CD8-positive, alpha-beta memory T cell (primary cell): ENCODE measurements at places on chromosomes 5 and 9.

GRCh38 chr5:87413343-87413645 lies 564 bp upstream of the CCNH start:
- DNase-seq = no peak

DNA sequence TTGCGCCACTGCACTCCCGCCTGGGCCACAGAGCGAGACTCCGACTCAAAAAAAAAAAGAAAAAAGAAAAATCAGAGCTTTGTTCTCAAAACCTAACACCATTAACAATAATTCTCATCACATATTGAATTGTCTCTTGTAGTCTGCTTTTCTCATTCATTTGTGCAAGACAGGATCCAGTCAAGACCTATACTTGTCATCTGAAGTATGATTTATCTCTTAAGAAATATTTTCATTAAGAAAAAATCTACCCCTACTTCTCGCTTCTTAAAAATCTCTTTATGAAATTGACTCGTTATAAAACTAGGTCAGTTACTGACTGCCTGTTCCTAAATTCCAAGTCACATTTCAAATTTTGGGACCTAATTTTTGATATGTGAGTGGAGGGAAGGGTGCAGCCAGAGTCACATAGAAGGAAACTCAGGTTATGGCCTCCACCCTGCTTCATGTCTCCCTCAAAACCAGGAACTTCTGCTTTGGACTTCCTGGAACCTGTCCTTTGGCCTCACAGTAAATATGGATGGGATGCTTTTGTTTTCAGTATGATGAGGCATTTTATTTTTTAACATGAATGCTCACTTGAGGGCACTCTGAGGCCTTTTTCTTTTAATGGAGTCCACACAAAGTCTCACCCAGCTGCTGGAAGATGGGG lies 18.9 kb downstream of the ZNF169 start:
- DNase-seq = no peak

DNA sequence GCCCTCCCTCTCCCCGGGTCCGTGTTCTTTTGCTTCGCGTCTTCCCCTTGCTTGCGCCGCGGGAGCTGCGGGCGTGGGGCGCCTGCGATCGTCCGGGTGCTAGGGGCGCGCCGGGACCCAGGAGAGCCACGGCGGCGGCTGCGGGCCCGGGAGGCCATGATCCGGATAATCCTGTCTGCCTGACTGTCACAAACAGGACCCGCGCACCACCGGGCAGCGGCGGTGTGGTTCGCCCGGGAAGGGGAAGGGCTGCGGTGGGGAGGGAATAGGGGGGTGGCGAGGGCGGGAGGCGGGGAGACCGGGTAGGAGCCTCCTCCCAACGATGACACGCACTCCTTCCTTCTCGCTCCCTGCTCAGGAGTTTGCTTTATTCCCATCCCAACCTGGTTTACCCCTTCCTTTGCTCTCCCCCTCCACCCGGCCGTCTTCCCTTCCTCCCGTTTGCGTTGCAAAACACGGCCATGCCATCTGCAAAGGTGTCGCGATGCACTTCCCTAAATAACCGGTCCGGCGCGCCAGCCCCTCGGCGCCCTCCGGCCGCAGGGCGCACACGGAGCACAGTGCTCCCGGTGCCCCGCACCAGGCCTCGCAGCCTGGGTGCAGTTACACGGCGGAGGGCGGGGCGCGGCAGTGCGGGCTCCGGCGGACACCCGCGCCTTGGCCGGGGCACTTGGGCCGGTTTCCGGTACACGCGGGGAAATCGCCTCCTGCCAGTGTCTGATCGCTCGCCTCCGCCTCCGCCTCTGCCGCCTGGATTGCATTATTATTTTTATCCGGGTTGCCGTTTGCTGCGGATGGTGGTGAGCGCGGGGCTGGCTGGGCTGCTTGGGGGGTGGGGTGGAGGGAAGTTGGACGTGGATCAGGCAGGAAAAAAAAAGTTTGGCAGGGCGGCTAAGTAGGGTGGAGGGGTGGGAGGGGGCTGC lies 1.5 kb downstream of the SMARCA2 start:
- peak; percentile 59 for DNase-seq

DNA sequence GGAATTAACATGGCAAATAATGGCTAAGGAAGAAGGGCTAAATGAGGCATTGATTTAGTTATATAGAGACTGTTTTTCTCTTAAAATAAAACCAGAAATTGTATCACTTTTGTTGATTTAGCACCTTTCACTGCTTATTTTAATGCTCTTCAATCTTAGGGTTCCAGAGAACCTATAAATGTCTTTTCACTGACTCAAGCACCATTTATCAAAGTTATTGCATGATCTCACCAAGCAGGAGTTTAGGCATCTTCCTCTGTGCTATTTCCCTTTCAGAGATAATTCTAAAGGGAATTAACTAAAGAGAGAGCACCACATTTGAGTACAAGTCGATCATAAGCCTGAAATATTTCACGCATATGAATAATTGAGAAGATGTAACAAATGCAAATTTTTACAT lies 357.1 kb downstream of the CDH18 start:
- no peak for DNase-seq

DNA sequence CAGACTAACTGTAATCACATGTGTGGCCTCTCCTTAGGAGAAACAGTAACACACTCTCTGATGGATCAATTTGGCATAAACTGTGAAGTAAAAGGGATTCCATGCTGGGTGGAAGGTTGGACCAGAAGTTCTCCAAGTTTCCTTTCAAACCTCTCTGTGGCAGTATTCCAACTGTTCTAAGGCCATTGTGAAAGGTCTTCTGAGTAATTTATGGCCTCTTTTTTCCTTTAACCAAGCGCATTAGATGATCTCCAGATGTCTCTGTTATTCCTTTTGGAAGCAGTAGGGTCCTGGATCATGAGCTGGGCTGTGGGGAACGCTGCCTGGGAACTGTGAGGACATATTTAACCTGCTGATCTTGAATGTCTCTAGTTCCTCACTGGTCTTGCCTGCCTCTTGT lies 80.6 kb upstream of the IL6ST start:
- DNase-seq = no peak
